NCI-H748 treated with DMSO at 0.1 percent for 48 hours (cell line): ENCODE measurements at places on chromosomes 7 and 10.

GRCh38 chr10:34247560-34247959 is 567.5 kb downstream of the PARD3 start:
- no peak for DNase-seq

DNA sequence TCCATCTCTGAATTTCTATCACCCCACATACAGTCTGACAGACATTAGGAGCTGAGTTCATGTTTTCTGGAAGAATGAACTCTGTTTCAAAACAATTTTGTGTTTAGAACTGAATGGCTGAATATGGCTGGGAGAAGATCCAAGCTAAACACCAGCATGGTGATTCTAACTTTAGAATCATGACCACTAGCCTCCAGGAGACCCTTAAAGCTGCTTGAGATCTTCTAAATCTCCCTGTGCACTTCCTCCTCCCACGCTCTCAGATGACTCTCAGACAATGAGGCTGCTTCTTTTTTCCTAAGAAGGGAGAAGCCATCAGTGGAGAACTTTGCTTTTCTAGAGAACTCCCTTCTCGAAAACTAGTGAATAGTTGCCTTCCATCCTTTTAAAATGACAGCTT is 711.2 kb downstream of the GRID1 start:
- no peak for DNase-seq

GRCh38 chr10:62402508-62402907 is 28.3 kb downstream of the ZNF365 start:
- no peak for DNase-seq

GRCh38 chr10:110805292-110805691 is 66.4 kb upstream of the PDCD4 start:
- no peak for DNase-seq
